ENCODE measurements at places on chromosomes 7 and 10. TPM values are rescaled to one million over a fixed set of nuclear protein-coding genes. Genes with fewer than 3 reads are reported as not detected.

Gene NPY4R2
- total RNA-seq, result not detected

Gene CCDC172
- not detected for total RNA-seq

Gene ANKRD30A
- total RNA-seq, result not detected

Gene ZKSCAN1
- total RNA-seq, result 56.9 TPM

Gene ZNF488
- 2.4 TPM for total RNA-seq

Gene BTBD16
- total RNA-seq, result 0.41 TPM
